ENCODE measurements at places on chromosomes 11 and 22.

- no peak for DNase-seq
These were observed 157.9 kb downstream of the SHANK2 start for GRCh38 chr11:71094296-71095077.

DNA sequence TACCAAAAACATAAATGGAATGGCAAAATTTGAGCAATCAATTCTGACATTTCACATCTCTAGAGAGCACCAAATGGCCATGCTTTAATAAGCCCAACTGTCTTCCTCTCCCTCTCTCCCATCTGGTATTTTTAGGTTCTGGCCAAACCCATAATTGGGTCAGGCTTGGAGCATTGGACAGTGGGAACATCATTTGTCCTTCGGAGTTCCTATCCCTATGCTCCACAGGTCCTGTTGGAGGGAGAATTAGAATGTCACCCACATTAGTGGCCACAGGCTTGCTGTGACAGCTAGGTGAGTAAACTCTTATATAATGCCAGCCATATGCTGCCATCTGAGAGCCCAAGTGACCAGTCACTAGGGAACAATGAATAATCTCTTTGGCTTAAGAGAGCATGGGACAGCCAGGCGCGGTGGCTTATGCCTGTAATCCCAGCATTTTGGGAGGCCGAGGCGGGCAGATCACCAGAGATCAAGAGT lies 251.0 kb upstream of the CCDC90B start:
- DNase-seq = no peak

DNA sequence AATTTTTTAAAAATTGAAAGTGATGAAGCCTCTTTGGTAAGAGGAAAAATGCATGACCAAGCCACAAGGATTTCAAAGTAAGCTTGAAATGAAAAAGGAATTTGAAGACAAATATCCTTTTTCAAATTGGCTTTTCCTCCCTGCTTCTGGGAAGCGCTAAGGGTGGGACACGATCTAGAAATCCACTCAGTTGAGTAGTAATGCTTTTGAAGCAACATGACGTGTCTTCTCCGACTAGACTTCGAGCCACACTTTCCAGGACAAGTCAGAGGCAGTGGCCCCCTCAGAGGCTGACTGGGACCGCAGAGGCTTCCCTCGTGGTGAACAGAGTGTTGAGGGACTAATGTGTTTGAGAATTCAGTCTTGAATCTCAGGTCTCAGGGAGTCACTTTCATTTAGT lies 39.8 kb downstream of the KREMEN1 start:
- no peak for DNase-seq

- no peak for DNase-seq
These were observed 525 bp downstream of the DGCR2 start for GRCh38 chr22:19121631-19122142.

- DNase-seq = no peak
These were observed 2.5 kb downstream of the TCN2 start for GRCh38 chr22:30609260-30610185.

- no peak for DNase-seq
These were observed 125.0 kb upstream of the LARGE1 start for GRCh38 chr22:34045311-34045710.

DNA sequence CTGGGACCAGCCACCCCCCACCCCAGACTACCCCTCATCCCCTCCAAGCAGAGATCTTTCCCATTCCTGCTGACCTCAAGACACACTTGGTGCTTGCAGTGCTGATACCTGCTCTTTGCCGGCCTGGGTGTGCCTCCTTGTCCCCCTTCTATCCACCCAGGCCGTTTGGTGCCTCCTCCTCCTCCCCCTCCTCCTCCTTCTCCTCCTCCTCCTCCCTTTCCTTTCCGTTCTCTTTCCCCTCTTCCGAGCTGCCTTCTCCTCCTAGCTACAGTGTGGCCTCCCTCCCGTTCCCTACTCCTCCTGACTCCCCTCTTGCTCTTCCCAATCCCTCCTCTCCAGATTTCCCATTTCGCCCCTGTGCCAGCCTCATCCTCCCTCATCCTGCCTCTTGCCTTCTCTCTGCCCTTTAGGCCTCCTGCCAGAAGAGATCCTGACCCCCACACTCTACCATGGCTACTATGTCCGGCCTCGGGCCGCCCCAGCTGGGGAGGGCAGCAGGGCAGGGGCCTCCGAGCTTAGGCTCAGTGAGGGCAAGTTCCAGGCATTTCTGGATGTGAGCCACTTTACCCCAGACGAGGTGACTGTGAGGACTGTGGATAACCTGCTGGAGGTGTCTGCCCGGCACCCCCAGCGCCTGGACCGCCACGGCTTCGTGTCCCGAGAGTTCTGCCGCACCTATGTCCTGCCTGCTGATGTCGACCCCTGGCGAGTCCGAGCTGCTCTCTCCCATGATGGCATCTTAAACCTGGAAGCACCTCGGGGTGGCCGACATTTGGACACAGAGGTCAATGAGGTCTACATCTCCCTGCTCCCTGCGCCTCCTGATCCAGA lies 712 bp downstream of the HSPB2 start:
- no peak for DNase-seq

DNA sequence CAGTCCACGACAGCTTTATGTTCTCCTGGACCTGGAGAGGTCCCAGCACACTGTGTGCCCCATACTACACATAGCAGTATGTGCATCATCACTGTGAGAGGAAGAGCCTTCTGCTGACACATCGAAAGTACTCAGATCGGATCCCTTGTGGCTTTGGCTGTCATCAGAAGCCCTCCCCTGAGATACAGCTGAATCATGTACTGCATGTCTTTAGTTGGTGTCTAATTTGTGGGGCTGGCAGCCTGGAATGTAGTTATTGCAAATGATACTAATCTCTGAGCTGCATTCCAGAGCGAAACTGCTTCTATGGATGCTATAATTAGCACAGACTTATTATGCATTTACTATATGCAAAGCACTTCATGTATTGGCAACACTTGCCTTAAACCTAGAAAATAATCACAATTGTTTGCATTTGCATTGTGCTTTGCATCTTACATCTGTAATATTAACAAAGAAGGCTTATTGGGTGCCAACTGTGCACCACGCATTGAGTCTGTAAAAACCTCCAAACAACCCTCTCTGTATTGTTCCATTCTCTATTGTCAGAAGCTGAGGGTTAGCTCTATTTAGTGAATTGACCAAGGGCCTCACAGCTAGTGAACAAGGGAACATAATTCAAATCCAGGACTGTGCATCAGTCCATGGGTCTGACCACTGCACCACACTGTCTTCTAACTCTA lies 89.2 kb upstream of the CRTAM start:
- no peak for DNase-seq

GRCh38 chr11:1382429-1382828 lies 7.3 kb upstream of the BRSK2 start:
- no peak for DNase-seq

DNA sequence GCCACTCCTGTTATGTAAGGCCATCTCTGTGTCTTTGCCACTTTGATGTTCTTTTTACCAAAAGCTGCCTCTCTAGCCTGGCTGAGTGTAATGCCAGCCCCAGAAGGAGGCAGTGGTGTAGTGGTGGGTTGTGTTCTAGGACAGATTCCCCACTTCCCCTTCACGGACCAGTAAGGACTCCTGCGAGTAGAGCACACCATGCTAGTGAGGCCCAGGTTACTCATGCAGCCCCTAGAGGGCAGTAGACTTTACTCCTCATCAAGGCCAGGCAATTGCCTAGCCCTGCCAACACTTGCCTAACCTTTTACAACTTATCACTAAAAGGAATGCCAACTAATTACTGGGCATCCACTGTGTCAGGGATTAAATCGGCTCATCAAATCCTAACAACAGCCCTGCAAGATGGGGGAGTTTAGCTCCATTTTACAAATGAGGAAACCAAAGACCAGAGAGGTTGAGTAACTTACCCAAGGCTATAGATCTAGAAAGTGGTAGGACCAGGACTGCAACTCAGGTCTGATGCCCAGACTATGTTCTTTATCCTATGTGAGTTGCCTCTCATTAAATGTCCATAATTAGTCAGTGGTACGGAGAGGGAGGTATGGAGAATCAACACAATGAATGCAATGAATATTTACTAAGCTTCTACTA lies 75.3 kb downstream of the APIP start:
- DNase-seq = no peak

- DNase-seq = no peak
These were observed 5.2 kb downstream of the SIK3 start for GRCh38 chr11:117092951-117093590.

DNA sequence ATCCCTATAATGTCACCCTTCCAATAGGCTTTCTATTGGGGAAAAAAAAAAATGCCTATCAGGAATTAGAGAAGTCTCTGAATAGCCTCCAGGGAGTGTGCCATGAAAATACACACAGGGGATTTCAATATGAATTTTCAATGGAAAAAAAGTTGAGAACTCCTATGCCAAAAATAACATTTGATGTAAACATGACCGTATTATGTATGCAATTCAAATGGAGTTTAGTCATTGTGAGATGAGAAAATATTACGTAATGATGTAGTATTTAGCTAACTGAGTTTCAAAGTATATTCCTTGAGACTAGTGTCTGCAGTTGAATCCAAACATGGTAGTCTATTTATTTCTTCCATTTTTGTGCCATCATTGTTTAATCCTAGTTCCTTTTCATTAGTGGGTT lies 182.3 kb downstream of the BLID start:
- no peak for DNase-seq

- DNase-seq = no peak
These were observed 535.1 kb upstream of the ARHGAP42 start for GRCh38 chr11:100151944-100152343.

DNA sequence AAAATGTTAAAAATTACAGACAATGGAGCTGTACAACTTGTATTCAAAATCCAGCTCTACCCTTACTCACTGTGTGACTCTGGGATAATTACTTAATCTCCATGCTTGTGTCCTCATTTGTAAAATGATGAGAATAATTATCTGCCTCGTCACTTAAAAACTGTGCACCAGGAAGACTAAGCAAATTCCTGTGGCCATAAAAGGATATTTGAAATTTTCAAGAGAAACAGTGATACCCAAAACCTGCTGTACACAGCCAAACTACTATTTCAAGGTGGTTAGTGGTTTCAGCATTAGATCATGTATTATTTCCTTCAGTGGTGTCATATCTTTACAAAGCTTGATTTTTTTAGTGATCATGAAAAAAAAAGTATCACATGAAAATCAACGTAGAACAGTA lies 136.9 kb downstream of the METTL15 start:
- no peak for DNase-seq

GRCh38 chr11:102085864-102086551 lies 24.2 kb upstream of the YAP1 start:
- no peak for DNase-seq

- no peak for DNase-seq
These were observed 53.2 kb downstream of the OR4C6 start for GRCh38 chr11:55714982-55715888.

GRCh38 chr11:46322759-46323158 lies 24.5 kb upstream of the DGKZ start:
- DNase-seq = no peak

- DNase-seq = no peak
These were observed 67.5 kb downstream of the C11orf58 start for GRCh38 chr11:16805938-16806337.

DNA sequence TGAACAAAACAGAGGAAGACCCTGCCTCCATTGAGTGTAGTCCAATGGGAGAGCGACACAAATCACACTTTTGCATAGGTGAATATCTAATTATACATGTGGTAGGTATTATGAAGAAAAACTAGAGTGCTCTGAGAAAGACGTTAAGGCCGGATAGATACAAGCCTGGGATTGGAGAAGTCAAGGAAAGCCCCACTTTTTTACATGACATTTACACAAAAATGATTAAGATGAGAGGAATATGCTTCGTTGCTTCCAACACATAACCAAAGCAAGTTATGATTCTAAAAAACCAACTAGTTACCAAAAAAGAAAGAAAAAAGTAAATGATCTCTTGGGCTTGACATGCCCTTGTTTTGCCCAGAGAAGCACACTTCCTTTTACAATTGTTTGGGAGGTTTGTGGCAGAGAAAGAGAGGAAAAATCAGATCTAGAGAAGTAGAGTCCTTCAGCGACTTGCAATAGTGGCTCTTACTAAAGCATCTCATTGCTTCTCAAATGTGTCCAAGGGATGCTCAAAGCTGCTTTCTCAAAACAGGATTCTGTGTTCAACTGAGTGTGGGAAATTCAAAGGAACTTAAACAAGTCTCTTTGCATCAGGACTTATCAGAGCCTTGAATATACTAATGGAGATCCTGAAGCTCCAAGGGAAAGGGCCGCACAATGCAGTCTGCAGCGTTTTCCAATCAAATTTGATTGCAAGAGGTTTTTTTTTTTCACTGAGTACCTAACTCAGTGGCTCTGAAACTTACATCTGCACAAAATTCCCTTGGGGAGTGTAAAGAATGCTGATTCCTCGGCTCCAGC lies 38.8 kb downstream of the FLI1 start:
- DNase-seq = no peak

DNA sequence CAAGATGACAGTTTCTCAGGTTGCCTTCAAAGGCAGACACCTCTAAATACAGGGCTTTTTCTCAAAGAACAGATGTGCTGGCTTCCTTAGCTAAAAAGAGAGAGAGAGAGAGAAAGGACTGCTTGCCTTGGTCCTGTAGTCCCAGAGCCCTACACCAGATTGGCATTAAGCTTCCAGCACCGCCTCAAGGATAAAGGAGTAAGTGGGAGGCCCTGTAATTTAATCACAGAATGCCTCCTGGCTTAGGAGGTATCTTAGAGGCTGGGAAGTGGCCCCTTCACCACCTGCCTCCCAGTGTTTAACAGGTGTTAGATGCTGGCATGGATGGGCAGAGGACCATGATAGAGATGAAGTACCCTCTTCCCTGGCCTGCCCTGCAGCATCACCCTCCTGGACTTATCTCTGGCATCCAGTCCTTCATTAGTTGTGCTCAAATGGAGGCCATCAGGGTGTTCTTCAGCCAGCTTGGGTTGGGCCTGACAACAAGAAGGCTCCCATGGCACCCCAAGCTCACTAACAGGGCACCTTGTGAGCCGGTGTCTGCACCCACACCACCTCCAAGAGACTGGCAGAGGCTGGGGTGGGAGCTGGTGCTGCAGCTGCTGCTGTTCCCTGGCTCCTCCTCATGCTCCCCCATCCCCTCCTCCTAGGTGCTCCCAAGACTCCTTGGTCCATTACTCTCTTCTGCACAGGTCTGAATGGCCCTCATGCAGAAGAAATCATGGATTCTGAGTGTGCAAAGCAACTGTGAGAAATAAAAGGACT lies 32.5 kb downstream of the ABCC8 start:
- DNase-seq = no peak

DNA sequence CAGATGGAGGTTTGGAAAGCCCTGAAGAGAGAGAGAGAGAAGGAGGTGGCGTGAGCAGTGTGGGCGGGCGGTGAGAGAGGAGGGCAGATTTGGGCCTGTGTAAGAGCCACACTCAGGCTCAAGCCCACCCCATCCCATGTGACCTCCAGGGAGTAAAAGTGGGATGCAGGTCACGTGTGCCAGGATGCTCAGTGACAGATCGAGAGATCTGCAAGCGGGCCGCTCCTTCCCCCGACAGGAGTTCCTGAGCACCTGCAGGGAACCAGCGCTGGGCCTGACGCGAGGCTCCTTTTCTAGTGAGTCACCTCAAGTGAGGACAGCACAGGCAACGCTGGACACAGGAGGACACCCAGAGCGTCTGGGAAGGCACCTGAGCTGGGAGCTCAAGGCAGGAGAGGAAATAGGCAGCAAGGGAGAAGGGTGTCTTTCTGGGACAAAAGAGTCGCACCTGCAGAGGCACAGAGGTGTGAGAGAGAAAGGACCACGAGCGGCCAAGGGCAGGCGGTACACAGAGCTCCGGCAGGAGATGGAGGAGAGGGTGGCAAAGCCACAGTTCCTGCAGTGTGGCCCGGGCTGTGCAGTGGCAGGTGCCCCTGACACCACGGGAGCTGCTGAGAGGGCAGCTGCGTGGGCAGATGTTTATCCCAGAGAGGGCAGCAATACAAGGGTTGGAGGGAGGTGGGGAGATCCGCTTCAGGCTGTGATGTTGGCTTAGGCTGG lies 1294.8 kb downstream of the TBC1D22A start:
- no peak for DNase-seq

Data from T follicular helper cell (primary cell).